ENCODE measurements at places on chromosomes 1 and 21.

DNA sequence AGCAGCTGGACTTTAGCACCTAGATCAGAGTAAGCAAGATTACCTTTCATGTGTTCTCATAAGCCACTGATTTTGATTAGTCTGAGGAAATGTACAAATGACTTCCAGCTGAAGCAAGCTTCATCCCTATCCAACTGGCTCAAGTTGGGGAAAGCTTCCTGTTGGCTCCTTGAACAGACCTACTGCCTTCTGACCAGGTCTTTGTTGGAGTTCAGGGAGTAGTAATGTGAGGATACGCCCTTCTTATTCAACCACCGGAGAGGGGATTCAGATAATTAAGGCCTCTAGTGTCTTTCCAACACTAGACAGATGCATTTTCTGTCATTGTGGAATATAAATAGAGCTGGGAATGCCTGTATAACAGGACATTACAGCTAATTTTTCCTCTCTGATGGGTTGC lies 268.9 kb downstream of the TGFB2 start:
- no peak for ATAC-seq

DNA sequence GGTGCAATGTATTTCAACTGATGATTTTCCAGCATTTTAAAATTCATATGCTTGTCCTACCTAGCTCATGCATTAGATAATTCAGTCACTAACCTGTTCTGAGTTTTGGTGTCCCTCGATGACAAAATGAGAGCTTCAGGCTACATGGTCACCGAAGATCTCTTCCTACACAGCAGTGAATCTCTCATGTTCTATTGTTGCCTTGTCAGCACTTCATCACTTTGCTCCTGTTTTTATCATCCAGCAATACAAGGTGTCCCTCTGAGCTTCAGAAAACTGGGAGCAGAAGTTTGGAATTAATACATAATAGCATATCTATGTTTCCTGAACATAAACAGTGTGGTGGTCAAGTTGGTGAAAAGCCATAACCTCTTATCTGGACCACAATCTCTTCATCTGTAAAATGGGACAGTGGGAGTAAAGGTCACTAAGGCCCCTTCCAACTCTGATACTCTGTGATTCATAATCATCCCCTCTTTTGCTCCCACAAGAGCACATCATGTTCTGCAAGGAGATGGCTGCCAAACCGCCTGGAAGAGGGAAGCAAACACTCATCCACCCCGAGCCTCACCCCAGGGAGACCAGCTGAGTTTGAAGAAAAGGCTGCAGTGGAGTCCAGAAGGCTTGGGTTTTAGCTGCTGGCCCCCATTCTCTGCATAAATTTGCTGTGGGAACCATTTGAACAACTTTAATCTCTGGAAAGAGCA lies 137.9 kb upstream of the F3 start:
- ATAC-seq = no peak

DNA sequence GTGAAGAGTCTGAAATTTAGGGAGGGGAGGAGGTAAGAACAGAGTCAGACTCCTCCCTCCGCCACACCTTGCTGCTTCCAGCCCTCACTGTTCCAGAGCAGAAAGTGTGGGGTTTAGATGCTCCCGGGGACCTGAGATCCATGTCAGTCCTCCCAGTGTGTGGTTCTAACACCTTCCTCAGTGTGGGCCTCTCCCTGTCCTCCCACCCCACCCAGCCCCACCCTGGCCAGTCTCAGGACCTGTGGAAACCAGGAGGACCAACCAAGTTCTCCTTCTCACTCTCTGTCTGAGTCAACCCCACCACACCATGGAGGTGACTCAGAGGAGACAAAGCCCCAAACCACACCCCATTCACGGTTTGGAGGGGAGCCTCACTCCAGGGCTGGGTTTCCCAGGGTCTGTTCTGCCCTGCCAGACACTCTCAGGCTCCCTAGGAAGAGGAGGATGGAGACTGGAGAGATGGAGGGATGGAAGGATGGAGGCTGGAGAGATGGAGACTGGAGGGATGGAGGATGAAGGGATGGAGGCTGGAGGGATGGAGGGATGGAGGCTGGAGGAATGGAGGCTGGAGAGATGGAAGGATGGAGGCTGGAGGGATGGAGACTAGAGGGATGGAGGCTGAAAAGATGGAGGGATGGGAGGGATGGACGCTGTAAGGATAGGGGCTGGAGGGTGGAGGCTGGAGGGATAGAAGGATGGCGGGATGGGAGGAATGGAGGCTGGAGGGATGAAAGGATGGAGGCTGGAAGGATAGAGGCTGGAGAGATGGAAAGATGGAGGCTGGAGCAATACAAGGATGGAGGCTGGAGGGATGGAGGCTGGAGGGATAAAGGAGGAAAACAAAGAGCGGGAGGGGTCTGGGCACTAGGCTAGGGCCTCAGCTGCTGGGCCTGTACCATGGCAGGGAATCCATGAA lies 100.9 kb upstream of the RUNX3 start:
- ATAC-seq = peak; percentile 88

DNA sequence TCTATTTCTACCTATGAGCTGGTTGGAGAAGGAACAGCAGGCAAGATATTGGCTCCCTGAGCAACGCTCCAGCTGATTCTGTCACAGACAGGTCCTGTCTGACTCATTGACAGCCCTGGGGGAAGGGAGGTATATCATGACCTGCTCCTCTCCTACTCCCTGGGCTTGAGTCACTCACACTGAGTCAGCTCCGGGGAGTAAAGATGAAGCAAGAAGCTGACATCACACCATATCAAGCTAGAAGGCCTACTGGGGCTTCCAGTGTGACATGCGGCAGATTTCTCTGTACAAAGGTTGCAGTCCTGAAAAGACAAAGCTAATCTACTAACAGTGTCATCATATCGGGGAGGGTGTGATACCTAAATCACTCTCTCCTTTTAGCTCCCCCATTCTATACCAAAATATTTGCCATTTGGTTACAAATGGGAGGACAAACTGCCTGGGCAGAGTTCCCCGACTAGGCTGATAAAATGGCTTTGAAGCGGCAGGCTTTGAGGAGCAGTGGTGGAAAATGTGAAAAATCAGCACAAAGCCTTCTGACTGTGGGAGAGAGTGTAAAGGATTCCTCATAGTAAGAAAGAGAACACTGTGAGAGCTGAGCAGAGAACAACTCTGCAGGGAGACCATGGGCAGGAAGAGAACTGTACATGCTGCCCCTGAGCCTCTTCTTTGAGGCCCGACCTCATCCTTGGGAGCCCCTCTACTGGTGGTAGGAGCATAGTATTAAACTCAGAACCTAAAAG lies 15.5 kb downstream of the PI4KB start:
- ATAC-seq = peak; percentile 100

GRCh38 chr1:183490932-183491331 lies 18.6 kb downstream of the SMG7 start:
- no peak for ATAC-seq

DNA sequence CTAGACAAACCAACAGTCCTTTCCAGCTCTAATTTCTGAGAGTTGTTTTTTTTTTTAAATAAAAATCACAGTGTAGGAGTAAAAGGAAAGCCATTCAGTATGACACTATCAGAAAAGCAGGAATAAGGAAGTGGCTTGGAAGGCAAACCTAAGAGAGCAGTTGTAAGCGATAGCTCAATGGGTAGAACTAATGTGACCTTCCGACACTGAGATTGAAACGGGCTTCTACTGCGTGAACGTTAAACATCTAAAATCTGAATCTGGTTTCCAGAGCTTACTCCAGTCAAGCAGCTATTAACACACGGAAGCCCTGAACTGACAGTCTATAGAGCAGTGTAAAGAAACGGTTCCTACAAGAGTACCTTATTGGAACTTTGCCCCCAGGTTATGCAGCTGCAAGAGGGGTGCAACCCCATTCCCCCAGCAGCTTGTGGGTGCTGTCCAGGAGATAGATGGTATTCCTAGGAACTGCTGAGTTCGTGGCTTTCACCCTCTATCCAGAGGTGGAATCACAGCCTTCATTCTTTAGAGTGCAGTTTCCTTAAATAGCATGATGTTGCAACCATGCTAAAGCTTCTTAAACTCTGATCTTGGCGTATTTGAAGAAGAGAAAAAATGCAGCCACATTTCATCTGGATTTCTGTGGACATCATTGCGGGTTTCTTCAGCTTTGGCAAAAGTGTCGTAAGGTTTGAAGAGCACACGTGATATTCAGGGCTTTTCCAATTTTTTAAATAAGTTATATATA lies 3.3 kb upstream of the IRF2BP2 start:
- no peak for ATAC-seq

DNA sequence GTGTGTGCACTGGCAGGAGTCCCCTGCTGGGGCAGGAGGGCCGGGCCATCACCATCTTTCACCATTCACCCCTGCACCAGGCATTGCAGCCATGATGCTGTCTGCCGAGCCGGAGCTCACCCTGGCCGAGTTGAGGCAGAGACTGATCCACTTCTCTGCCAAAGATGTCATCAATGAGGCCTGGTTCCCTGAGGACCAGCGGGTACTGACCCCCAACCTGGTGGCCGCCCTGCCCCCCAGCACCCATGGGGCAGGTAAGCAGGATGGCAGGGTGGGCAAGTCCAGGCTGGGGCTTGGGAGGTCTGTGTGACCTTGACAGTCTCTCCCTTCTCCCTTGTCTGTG lies 18.6 kb downstream of the PCSK9 start:
- ATAC-seq = no peak

DNA sequence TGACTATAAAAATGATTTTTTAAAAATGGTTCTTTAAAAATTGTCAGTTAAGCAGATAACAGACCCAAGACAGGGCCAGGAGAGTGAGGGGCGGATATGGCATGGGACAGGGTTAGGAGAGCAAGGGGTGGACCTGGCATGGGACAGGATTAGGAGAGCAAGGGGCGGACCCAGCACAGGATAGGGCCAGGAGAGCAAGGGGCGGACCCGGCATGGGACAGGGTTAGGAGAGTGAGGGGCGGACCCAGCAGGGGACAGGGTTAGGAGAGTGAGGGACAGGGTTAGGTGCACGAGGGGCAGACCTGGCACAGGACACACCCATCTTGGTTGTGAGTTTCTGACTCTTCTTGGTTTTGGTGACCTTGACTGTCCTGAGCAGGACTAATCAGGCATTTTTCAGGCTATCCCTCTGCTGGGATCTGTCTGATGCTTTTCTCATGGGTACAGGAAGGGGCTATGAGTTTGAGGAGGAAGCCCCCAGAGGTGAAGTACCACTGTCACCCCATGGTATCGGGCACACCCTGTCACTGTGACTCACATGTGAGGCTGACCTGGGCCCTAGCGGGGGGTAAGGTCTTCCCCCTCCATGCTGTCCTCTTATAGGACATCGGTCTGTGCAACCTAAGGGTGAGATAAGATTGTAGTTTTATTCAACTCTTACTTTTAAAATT lies 159.0 kb upstream of the COL6A1 start:
- ATAC-seq = no peak

GRCh38 chr1:54304518-54304917 lies 101.7 kb downstream of the SSBP3 start:
- no peak for ATAC-seq

DNA sequence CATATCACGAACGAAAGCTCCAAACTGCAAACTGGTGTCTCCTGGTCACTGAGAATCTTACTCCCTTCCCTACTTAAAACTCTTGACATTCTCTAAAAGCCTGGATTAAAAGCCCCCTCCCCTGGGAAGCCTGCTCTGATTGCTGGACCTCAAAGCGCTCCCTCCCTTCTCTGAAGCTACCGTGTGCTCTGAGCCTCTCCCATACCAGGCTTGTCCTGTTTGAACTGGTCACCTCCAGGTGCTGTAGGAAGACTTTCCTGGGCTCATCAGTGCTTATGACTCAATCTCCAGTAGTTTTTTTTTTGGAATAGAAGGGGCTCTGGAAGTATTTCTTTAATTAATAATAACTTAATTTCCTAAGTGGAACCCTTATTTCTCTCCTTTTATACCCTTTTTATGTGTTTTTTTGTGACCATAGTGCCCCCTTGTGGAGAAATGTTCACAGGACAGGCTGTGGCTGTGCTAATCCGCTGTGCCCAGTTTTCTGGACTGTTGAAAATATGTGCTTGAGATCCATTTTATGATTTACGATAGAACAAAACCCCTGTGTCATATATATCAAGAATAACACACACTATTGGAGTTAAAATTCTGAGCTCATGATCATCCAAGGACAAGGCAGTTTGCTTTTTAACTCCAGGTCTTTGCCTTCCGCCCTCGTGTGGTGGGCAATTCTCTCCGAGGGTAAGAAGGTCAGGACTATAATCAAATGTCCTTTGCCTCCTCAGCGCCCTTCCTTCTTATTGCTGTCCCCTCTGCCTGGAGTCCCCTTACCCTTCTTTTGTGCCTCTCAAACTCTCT lies 16.9 kb downstream of the MTARC1 start:
- ATAC-seq = no peak

DNA sequence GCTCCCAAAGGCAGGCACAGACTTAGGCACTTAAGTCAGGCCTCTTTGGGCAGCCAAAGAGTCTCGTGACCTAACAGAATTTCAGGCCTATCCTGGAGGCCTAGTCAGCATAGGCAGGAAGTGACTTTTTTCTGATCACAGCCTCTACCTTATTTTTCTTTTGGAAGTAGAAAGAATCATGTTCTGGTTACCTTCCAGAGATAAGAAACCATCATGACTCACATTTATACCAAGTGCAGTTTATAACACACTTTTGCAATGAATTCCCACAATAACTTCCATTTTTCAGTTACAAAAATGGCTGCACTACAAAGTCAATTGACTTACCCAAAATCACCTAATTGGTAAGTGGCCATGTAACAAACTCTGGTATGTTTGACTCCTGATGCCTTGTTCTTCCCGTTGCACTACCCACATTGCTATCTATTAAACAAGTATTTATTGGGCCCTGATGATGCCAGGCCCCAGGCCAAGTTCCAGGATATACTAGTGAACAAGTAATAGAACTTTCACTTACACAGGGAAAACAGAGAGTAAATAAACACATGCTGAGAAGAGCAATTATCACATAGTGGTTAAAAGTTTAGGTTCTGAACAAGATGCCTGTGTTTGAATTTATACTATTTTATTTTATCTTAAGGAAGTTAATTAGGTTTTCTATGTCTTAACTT lies 74.3 kb downstream of the SH3GLB1 start:
- no peak for ATAC-seq

- ATAC-seq = no peak
Measured at GRCh38 chr1:186722711-186723309, 42.6 kb upstream of the PTGS2 start.

- ATAC-seq = peak; percentile 58
Measured at GRCh38 chr1:172609528-172609927, 49.4 kb upstream of the FASLG start.

DNA sequence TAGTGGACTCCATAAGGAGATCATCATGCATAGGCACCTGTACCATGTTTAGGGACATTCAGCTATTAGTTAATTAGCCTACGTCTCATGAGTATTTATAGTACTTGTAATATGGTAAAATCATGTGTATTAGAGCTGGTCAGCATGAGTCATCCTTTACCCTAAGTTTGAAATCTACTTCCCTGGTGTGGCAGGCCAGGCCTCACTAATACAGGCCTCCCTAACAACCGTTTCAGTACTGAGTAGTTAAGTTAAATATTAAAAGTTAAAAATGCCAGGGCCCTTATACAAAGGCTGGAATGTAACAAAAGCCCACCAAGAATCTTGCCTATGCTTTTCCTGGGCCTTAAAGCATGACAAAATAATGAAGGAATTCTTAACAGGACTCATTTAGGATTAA lies 356.3 kb upstream of the DPYD start:
- no peak for ATAC-seq

- ATAC-seq = no peak
Measured at GRCh38 chr1:235883261-235883927, 16.7 kb upstream of the LYST start.

Data from activated CD4-positive, CD25-positive, alpha-beta regulatory T cell treated with anti-CD3 and anti-CD28 coated beads, Interleukin-2, amount 50 U/mL, for 24 hours (primary cell).